NCI-H2107 (cell line): ENCODE measurements at places on chromosomes 11 and 22.

GRCh38 chr11:69905611-69906452, 86.6 kb upstream of the FGF3 start:
- DNase-seq = no peak

DNA sequence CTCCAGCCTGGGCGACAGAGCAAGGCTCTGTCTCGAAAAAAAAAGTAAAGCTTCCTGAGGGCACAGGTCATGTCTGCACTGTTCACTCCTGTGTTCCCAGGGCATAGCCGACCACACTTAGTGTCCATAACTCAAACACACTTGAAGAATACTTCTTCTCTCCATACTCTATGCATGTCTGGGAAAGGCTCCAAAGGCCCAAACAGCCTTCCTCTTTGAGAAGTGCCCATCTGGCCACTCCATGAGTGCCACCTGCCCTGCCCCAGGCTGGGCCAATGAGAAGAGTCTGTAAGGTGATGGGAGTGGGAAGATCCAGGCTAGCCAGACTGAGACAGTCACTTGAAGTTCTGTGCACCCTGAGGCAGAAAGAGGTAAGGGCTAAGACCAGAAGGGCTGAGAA, 24.7 kb downstream of the DGCR2 start:
- DNase-seq = no peak

GRCh38 chr11:123630126-123630608, 24.3 kb downstream of the SCN3B start:
- DNase-seq = no peak

DNA sequence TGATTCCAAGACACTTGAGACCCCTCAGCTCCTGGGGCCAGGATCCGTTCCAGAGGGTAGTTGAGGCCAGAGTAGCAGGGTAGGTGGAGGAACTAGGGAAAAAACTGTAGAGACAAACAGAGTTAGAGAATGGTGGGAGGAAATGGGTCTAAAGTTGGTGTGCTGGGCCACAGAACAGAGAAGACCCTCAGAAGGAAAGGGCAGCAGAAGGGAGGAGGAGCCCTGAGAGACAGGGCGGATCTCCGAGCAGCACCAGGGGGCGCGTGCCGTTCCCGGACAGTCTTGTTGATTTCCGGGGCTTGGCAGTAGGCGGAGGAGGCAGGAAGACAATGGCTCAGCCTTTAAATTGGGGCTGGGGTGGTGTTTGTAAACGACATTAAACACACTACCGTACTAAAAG, 2.4 kb upstream of the CECR2 start:
- no peak for DNase-seq

GRCh38 chr22:29944339-29944738, 61.4 kb downstream of the MTMR3 start:
- no peak for DNase-seq

GRCh38 chr22:45240810-45241631, at the start of gene KIAA0930:
KIAA0930 (minus strand) TSS chr22:45240894; CDS start chr22:45240703, 191 bp downstream.
- peak; percentile 20 for DNase-seq

DNA sequence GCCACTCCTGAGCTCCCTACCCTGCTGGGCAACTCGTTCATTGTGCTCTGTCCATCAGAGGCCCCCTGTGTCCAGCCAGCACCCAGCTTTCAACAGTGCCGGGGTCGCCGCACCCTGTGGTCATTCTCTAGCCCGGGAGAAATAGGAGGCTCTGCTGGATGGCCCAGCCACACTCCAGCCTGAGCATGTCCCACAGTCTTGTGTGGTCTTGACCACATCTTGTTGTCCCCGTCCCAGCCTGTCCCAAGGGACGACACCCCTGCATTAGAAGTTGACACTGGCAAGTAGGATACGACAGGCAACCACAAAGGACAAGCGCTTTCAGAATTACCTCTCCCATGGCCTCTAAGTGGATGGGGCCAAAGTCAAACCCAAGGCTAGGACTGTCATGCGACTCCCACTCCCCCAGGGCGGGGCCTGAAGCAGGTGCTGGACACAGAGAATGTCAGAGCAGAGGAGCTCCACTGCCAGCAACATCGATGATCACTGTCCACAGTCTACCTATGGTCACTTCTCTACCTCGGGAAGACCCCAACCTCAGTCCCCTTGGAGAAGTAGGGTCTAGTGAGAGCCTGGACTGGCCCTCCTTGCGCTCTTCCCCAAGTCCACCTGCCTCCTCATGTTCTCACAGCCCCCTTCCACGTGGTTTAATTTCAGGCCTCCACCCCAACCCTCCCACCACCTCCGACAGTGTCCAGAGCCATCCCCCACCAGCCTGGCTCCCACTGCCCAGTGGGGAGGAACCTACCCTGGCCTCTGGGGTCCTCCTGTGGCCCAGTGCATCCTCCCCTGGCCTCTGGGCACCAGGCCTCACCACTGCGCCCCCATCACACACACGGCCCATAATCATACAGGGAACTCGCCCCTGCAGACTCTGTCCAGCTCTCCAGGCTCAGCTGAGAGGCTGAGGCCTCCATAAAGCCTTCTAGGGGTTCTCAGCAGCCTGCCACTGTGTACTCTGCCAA, 4.4 kb upstream of the DGCR2 start:
- no peak for DNase-seq

- DNase-seq = no peak
These were observed 38.1 kb downstream of the AMPD3 start for GRCh38 chr11:10493041-10493663.

GRCh38 chr11:102191832-102192231, 81.6 kb downstream of the YAP1 start:
- no peak for DNase-seq

DNA sequence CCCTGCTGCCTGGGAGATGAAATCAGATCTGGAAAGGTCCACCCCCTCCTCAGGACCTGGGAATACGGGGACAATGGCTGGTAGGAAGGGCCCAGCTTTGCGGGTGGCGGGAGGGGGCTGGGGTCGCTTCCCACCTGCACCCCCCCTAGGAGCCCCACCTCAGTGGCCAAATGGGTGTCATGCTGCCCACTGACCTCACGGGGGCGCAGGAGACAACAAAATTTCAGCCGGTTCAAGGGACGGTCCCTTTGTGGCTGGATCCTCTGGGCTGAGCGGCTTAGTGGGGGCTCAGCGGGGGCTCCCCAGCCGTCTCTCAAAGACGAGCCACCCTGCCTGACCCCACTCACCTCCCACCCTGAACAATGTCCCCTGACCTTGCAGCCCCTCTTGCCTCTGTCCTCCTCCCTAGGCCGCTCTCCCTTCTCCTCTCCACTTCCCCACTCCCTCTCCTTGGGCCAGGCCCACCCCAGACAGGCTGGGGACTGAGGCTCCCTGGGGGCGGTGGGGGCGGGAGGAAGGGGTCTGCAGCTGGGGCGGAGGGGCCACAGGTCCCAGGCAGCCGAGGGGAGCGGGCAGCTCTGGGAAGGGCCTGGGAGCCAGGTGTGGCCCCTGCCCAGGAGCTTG, 39.3 kb upstream of the H19 start:
- DNase-seq = no peak

- no peak for DNase-seq
These were observed 50.9 kb upstream of the NFRKB start for GRCh38 chr11:129946256-129946655.

DNA sequence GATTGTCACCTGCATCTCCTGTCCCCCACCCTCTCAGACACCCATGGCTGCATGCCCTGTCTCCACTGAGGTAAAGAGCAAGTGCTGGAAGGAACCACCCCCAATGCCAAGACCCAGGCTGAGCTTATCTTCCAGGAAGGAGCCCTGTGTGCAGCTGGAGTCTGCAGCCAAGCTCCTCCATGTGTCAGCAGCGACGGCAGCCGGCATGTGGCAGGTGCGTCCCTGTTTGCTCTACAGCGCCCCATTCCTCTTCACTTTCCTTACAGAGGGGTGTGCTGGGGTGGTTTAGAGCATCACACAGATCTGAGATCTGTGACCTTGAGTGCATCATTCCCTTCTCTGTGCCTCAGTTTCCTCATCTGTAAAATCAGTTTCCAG, 7.7 kb upstream of the MN1 start:
- DNase-seq = no peak

- no peak for DNase-seq
These were observed 240.2 kb downstream of the MN1 start for GRCh38 chr22:27561286-27561904.

GRCh38 chr11:6202041-6202440, 3.0 kb downstream of the OR52W1 start:
- DNase-seq = no peak

DNA sequence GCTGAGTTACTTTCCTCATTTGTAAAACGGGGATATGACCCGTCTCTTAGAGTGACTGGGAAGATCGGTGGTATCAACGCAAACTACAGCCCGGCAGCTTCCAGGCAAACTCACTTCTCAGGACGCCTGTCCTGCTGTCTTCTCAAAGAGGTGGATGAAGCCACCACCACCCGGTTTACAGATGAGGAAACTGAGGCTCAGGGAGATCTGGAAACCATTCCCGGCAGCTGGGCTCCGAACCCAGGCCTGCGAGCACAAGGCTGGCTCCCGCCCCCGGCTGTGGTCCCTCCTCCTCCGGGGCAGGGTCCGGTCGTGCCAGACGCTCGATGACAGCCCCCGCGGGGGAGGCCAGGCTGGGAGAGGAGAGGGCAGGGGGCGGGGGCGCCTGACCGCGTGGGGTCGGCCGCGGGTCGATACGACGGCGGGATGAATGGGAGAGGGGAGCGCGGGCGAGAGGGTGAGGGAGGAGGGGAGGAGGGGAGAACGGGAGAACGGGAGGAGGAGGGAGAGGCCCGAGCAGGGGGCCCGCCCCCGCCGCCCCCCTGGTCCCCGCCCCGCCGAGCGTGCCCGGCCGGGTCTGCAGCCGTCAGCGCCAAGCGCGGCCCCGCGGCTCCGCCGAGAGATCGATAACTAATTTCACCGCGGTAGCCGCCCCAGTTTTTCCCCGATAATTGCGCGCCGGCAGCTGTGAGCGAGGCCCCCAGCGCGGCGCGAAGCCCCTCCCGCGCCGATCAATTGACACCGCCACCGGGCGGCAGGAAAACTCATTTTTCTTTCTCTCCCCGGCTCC, 14.0 kb downstream of the IGLL1 start:
- no peak for DNase-seq

- DNase-seq = no peak
These were observed 1.9 kb downstream of the PIWIL3 start for GRCh38 chr22:24772493-24773220.

- no peak for DNase-seq
These were observed 25.0 kb upstream of the EED start for GRCh38 chr11:86219311-86220193.

DNA sequence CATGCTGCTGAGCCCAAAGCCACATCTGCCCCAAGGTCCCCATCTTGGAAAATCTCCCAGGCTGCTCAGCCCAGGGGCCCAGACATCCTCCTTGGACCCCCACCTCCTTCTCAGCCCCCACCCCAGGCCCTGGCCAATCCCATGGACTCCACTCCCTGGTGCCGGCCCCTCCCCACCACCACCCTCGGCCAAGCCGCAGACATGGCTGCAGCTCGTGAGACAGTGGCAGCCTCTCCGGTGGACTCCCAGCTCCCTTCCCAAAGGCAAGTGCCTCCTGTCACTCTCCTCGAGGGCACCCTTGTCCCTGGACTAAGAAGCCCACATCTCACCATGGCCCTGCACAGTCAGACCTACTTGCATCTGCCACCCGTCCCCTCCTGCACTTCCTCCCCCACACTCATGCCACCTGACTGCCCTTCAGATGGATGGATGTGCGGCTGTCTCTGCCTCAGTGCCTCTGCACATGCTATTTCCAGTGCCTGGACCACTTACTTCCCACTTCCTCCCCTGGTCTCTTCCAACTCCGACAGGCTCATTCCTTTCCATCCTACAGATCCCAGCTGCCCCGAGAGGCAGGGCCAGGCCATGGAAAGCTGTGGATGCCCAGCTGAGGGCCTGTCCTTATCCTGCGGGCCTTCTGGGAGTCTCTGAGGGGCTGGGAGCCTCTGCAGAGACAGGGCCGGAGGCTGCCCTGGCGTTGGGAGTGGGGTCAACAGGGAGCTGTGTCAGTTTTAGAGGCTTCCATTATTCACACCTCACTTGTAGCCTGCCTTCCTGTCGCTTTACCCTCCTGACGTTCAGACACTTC, 25.5 kb upstream of the RFPL3 start:
- no peak for DNase-seq

DNA sequence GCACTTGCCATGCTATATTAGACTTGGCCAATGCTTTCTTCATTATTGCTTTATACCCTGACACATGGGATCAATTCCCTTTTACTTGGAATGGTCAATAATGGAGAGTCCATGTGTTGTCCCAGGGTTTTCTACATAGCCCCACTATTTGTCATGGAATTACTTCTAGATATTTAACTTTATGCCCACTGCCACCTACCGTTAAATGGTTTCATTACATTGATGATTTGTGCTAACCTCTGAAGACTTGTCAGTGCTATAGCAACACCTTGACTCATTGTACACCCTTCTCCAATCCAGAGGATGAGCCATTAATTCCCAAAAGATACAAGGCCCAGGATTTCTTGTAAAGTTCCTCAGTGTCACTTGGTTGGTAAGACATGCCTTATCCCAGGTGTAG, 31.4 kb upstream of the SLC22A25 start:
- DNase-seq = no peak

DNA sequence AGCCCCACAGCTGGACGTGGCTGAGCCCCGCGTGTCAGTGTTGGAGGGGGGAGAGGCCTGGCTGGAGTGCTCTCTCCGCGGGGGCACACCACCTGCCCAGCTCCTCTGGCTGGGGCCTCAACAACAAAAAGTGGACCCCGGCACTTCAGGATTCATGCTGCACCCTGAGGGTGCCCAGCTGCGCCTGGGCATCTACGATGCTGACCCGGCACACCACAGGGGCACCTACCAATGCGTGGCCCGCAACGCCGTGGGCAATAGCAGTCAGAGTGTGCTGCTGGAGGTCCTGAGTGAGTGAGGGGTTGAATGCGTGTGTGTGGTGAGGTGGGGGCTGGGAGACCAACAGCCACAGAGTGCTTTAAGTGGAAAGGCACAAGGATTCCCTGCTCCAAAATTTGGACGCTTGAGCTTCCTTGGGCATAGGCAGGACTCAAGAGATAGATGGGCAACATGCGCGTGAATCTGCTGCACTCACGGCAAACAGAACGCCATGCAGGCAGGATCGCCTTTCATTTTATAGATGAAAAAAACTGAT, 7.6 kb downstream of the VSIG10L2 start:
- DNase-seq = no peak

GRCh38 chr11:70669871-70670675, 271.7 kb downstream of the CTTN start:
- DNase-seq = no peak

GRCh38 chr11:63012430-63012829, 3.2 kb downstream of the SLC22A8 start:
- DNase-seq = no peak

- DNase-seq = no peak
These were observed 12.7 kb downstream of the ROBO4 start for GRCh38 chr11:124884869-124885479.

GRCh38 chr11:77079666-77080065, 12.9 kb downstream of the CAPN5 start:
- no peak for DNase-seq

DNA sequence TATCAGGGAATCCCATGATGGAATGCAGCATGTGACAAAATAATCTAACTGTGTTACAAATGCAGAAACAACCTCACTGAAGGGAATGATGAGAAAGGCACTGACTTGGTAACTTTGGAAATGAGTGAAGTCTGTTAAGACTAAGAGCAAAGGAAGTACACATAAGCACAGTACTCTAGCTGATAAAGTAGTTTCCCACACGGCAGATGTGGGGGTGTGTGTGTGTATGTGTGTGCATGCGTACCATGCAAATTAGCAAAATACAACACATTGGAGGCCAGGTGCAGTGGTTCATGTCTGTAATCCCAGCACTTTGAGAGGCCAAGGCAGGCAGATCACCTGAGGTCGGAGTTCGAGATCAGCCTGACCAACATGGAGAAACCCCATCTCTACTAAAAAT, 16.6 kb upstream of the NLRP6 start:
- DNase-seq = no peak

- DNase-seq = no peak
These were observed 197.0 kb upstream of the CADM1 start for GRCh38 chr11:115700981-115701875.
